NCI-H1436 treated with DMSO at 0.1 percent for 48 hours (cell line): ENCODE measurements at places on chromosomes 7 and 10.

DNA sequence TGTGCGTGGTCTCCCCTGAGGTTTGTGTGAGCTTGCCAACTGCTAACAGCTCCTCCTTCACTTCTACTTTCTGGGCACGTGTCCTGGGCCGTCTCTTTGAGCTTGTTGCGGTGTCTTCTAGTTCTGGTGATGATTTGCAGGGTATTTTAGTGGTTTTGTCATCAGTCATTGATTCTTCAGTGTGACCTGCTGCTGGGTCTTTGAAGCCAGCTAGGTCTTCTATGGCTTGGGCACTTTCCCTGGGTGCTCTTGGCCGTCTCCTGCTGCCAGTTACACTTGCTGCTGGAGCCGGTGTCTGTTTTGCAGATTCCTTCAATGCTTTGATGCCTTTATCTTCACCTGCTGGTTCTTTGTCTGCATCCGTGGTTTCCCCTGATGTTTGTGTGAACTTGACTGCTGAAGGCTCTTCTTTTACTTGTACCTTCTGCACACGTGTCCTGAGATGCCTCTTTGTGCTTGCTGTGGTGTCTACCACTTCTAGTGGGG, 23.0 kb downstream of the MKI67 start:
- DNase-seq: no peak

- no peak for DNase-seq
Observed at GRCh38 chr7:42077271-42078135, 159.5 kb downstream of the GLI3 start.

DNA sequence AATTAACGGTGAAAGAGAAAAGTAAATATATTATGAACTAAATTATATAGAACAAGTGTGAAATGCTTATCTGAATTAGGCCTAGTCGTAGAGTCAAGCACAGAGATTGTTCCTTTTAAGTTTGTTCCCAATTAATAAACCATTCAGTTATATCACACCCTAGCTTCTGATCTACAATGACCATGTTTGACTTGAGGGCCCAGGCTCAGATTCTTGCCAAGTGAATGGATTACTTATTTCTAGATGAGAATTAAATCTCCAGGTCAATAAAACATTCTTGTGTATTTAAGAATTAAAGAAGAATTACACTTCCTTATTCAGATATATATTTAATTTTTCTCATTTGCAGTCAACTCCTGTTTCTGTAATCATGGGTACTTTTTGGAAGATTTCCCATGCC, 37.4 kb upstream of the ARL4A start:
- DNase-seq: no peak

DNA sequence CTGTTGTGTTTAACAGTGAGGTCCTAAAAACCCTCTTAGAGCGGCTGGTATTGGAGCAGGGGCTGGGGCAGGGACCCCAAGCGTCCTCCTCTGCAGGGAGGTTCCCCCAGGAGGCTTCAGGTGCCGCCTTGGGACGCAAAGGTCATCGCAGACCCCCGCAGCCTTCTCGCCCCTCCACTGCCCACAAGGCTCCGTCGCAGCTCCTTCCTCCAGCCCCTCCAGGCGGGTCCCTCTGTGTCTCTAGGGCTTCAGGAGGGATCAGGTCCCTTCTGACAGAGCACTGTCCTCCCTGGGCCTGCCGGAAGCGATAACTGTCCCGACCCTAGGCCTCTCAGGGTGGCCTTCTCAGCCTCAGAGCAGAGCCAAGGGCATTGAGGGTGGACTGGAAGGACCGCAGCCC, 26.1 kb upstream of the AP5Z1 start:
- DNase-seq: no peak

- peak; percentile 10 for DNase-seq
Observed at GRCh38 chr10:75508239-75508813, 76.9 kb downstream of the LRMDA start.
